Stimulated activated CD4-positive, alpha-beta T cell treated with anti-CD3 and anti-CD28 coated beads, Interleukin-1b, Interleukin-23, amount 100 ng/mL, for 1 hour (primary cell): ENCODE measurements at places on chromosomes 1 and 21.

GRCh38 chr1:155193275-155193990 lies 14.3 kb downstream of the THBS3 start:
- DNase-seq: peak; percentile 34

DNA sequence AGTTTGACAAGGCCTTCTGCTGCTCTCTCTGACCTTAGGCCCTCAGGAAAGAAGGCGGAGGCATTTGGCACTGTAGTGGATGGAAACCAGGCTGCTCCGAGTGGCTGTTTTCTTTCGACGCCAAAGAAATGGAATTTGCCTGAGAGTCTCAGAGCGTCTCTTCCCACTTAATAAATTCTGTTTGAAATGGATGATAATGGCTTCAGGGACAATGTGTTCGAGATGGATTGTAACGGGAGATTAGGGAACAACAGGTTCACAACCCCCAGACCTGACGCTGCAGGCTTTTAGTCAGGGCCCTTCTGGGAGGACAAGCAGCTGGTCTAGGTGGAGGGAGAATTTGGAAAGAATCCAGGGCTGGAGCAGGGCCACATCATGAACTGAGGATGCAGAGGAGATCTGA lies 58.6 kb downstream of the TLR5 start:
- DNase-seq: no peak

- DNase-seq: no peak
Observed at GRCh38 chr1:91273875-91274274, 130.8 kb downstream of the HFM1 start.

GRCh38 chr1:63618011-63618410 lies 24.8 kb downstream of the PGM1 start:
- DNase-seq: no peak

DNA sequence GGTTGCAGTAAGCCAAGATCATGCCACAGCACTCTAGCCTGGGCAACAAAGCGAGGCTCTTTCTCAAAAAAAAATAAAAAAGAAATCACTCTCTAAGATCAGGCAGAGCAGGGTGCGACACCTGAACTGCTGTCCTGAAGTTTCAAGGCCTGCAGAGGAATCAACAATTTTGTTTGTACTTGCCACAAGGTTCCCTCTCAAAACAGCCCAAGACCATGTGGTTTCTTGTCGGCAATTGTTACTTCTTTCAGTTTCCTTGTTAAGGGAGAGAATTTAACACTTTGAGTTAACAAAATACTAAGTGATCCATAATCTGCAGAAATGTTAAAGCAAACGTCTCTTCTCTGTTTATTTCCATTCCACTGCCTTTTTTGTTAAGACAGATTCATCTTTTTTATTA lies 36.5 kb downstream of the MACO1 start:
- no peak for DNase-seq

- DNase-seq: no peak
Observed at GRCh38 chr1:167821969-167822685, 91.8 kb downstream of the ADCY10 start.

DNA sequence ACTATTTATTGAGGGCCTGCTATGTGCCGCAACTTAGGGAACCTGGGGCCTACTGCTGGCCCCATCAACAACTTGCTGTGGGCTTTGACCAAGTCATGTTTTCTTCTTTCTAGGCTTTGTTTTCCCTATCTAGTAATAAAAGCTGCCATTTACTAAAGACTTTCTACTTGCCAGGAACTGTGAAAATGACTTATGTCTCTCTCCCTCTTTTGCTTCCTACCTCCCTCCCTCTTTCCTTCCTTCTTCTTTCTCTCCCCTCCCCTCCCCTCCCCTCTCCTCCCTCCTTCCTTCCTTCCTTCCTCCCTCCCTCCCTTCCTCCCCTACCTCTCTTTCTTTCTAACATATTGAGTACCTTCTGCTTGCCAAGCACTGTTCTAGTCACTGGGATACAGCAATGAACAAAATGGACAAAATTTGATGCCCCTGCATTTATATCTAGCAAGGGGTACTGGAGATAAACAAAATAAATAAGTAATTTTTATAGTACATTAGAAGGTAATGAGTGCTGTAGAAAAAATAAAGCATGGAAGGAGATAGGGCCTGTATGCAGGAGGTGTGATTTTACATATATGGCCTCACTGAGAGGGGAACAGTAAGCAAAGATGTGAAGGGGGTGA lies 170.3 kb upstream of the USP24 start:
- DNase-seq: no peak

- no peak for DNase-seq
Observed at GRCh38 chr1:14263225-14263624, 335.3 kb upstream of the KAZN start.

GRCh38 chr1:184929711-184930202 lies 44.6 kb downstream of the NIBAN1 start:
- DNase-seq: no peak

DNA sequence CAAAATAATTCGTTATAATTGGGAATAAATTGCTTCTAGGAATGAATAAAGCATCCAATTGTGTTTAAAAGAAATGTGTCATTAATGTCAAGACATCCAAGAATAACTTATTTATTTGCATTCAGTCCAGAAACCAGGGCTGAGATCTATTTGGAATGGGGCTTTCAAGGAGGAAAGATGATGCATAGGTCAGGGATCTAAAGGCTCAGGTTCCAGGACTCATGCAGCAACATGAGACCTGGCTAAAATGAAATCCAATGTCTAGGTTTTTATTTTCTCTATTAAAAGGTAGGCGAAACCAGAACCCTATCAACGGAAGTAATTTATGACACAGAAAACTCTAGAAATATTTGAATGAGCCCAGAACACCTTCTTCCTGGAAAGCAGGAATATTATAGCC lies 376.8 kb downstream of the SEC16B start:
- no peak for DNase-seq

DNA sequence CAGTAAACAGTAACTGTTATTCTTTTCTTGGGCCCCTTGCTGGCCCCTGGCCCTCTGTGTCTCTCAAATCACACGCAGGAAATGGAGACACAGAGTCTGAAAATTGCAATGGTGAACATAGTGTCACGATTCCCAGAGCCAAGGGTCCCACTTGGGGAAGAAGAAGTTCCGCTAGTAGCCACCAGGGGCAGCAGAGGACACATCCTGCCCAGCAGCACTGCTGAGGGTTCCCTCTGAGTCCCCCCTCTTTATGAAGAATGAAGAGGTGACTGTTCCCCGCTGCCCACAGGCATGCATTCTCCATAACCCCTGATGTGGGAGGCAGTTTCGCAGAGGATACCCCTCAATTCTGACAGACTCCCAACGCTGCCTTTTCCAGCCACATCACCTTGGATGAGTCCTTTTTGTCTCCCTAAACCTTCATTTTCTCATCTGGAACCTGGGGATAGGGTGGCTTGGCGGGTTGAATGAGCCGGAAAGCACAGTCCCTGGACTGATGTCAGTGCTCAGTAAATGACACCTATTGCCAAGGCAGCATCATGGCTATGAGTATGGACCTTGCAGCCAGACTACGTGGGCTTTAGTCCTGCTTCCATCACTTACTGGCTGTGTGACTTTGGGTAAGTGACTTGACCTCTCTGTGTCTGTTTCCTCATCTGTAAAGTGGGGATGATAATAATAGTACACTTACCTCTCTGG lies 238.0 kb upstream of the TMEM51 start:
- peak; percentile 25 for DNase-seq

- DNase-seq: no peak
Observed at GRCh38 chr1:200179781-200180160, 152.3 kb downstream of the NR5A2 start.

DNA sequence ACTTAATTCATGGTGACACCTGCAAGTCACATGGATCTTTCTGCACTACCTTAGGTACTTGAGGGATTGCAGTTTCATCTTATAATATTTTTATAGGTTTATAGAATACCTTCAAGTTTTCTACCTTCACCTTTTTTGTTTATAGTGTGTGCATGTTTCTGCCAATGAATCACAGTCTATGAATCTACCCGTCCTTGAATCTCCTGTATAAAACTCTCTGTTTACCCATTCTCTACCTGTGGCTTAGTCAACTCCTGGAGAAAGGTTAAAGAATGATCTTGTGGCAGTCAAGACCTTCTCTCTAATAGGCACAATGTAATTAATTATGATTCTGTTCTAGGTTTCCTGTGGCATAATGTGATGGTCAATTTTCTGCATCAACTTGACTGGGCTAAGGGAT lies 3.2 kb upstream of the GSTM2 start:
- no peak for DNase-seq

- no peak for DNase-seq
Observed at GRCh38 chr1:155016231-155016831, 13.7 kb downstream of the ZBTB7B start.

DNA sequence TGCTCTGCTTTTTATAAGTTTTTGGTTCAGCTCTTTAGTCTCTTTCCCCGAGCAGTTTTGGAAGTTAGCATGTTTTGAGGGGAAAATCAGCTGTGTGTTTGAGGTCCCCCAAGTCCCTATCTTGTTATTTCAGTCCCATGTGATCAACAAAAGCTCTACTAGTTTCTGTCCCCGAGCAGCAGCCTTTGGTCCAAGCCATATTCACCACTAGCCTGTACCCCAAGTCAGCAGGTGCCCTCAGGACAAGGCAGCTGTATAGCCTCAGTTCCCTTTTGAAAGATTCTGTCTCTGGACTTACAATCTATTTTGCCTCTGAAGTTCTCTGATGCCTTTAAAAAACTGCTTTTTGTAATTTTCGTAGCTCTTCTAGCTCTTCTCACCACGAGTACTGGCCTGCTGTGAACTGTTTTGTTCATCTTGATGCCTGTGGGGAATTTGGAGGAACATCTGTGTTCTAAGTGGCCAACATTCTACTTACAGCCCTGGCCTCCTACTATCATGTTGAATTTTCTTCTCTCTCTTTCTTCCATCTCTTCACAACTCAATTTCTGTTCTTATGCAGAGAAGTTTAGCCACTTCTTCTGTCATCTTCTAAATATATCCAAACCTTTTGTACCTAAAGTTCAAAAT lies 16.7 kb downstream of the UAP1 start:
- DNase-seq: no peak

DNA sequence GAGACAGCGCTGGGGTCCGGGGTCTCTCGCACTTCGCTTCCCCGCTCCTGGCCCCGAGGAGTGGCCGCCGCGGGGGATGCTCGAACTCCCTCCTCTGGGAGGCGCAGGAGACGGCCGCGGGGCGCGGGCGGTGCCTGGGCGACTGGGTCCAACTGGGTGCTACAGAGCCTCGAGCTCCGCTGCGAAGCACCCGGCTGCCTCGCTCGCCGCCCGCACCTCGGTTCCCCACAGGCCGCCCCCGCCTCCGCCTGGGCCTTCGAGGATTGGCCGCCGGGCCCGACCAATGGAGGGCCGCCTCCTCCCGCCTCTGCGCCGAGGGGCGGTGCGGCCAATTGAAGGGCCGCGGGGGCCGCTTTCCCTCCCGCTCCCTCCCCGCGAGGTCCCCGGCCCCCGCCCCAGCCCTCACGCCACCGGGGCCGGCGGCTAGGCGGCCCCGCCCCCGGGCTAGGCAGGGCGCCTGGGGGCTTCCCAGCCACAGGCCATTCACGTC lies at the start of gene CNN3:
TSS of gene CNN3 (minus strand) at position 196 of the 490 bp plus-strand sequence. CDS start 216 bp downstream, outside the sequence.
- peak; percentile 53 for DNase-seq

GRCh38 chr1:61754545-61754944 lies 12.3 kb downstream of the PATJ start:
- DNase-seq: no peak

DNA sequence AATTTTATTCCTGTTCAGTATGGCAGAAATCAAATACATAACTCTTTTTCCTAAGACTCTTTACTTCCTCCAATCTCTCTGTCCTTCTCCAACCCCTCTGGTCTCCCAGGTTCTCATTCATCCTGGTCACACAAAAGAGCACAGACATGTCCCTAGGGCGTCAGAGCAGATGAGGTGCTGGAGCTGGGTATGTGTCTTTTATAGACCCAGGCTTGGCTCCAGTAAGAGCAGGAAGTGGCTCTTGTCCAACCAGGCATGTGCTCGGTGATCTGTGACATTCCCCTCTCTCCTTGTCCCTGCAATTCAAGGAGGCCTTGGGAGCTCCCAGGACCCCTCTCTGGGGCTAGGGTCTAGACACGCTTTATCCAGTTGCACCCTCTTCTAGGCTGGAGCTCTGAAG lies 18.0 kb upstream of the LCE2D start:
- no peak for DNase-seq

DNA sequence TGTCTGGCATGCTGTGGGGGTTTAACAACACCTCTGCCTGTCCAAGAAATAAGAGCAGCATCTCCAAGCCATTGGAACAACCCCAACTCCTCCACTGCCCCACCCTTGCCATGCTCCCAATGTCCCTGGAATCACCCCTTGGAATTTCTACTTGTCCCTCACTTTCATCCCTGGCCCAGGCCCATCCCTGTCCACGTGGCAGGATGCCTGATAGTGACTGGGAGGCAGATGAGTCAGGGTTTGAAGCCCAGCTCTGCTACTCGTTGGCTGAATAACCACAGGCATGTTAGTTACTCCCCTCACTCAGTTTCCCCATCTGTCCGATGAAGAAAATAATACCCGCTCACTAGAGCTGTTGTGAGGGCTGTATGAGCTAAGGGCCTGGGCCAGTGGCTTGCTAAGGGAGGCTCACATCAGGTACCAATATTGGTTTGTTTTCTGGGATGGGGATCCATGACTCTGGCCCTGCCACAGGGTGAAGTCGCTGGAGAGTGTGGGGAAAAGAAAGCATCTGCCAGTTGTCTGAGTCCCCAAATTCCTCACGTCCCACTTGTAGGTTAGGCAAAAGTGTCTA lies 99.4 kb upstream of the TLR5 start:
- no peak for DNase-seq

DNA sequence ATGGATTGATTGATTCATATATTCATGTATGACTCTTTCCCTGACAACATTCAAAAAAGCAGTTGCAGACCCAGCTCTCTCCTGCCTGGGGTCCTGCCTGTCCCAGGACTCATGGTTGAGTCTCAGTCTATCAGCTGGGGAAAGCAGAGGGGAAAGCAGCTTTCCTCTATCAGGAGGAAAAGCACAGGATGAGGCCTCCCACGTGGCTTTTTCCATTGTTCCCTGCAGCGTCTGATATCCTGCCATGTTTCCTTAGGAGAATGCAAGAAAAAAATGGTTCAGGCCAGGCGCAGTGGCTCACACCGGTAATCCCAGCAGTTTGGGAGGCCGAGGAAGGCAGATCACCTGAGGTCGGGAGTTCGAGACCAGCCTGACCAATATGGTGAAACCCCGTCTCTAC lies 133.0 kb upstream of the VAMP3 start:
- no peak for DNase-seq

GRCh38 chr1:43660355-43660754 lies 10.4 kb downstream of the KDM4A start:
- DNase-seq: no peak

DNA sequence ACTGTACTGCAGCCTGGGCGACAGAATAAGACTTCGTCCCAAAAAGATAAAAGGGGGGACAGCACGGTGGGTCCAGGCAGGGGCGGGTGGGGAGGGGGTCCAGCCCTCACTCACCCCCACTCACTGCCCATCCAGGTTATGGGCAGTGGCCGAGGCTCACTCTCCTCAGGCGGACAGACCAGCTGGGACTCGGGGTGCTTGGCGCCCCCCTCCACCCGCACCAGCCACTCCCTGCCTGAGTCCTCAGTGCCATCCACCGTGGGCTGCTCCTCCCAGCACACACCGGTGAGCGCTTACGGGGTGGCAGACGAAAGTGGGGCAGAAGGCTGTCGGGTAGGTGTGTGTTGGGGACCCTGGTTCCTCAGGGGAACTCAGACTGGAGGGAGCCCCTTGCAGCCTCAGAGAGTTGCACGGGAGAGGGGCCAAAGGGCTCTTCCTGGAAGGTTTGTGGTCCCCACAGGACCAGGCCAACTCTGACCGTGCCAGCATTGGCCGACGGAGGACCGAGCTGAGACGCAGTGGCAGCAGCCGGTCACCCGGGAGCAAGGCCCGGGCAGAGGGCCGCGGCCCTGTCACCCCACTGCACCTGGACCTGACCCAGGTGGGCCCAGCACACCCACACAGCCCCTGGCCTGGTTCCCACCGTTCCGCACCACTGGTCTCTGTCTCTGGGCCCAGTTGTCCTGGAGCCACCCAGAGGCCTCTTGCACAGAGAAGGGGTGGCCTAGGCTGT lies 6.6 kb downstream of the PLEKHN1 start:
- DNase-seq: no peak
